HT1080 (cell line): ENCODE measurements at places on chromosomes 1 and 21.

- DNase-seq: no peak
Measured at GRCh38 chr1:31159869-31160611, 79.6 kb downstream of the NKAIN1 start.

- DNase-seq: no peak
Measured at GRCh38 chr1:28973596-28974421, 59.4 kb downstream of the EPB41 start.

GRCh38 chr21:46661211-46661625 lies 25.7 kb downstream of the PRMT2 start:
- peak; percentile 39 for DNase-seq

- no peak for DNase-seq
Measured at GRCh38 chr1:198265073-198265661, 108.4 kb downstream of the NEK7 start.

- no peak for DNase-seq
Measured at GRCh38 chr21:41602531-41602930, 94.6 kb upstream of the TMPRSS2 start.

DNA sequence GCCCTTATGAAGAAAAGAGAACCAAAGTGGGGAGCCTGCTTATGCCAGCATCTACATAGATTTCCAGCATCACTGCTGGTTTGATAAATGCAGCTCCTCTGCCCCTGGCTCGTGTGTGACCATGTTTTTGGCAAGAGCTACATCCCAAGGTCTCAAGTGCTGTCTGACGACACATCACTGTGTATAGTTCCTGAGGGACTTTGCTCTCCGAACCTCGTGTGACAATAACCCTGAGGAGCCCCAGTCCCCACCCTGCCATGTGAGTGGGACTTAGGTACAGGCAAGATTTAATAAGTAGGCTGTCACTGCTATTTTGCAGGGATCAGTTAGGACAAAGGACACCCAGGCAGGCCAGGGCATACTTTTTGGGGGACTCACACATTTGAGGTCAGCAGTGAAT lies 28.8 kb upstream of the RERE start:
- DNase-seq: no peak

GRCh38 chr1:60949154-60949825 lies 133.1 kb upstream of the NFIA start:
- DNase-seq: peak; percentile 39

- DNase-seq: no peak
Measured at GRCh38 chr21:41869771-41870170, 9.4 kb downstream of the PRDM15 start.

GRCh38 chr1:36350659-36351226 lies 27.3 kb upstream of the EVA1B start:
- DNase-seq: peak; percentile 93

GRCh38 chr1:248189026-248189425 lies 8.0 kb upstream of the OR2M3 start:
- DNase-seq: peak; percentile 15

DNA sequence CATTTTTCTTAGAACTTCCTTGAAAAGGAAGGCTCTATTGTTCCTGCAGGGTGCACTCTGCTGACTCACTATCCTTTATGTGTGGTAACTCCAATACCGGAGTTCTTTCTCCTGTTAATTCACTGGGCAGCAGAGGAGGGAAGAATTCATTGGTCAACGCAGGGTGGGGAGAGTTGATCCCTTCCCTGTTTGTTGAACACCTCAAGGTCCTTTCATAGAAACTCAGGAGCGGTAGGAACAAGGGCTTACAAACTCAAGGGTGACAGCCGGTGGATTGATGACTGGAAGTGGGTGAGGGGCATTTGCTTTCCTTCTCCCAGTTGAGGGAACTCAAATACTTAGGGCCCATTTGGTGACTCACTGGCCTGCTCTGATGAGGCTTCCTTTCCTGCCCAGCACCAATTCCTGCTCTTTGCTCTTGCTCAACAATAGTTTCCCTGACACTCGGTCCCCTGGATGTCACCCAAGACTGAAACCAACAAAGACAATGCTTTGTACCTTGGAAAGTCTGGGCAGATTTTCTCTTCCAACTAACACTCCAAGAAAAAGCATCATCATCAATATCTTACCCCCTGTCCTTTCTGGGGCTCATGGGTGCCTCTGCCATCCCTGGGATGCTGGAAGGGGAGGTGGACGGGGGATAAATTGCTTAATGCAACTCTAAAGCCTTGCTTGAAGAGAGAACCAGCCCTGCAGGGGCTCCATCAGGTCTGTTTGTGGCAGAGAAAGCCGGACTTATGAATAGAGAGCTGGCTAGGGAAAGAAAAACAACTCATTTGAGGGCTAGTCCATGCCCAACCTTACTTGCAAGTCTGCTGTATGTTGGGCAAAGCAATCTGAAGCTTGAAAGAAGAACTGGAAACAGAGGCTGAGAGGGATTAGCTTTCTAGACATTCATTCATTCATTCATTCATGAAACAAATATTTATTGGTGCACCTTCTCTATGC lies 9.3 kb downstream of the SLC26A9 start:
- DNase-seq: peak; percentile 95

DNA sequence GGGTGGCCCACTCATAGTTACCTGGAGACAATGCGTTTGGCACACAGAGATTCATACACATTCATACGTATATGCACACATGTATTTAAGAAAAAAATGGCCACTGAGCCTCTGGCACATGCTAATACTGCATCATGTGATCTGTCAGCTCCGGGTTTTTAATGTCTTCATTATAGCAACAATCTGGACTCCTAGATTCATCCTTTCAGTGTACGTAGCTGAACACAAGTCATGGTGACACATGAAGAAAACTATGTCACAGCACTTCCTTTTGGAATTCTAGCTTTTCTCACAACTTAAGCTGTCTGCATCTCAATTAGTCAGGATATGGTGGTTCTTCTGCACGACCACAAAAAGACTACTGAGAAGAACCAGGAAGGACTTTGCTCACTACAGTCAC lies 24.7 kb downstream of the HSF2BP start:
- DNase-seq: peak; percentile 54

DNA sequence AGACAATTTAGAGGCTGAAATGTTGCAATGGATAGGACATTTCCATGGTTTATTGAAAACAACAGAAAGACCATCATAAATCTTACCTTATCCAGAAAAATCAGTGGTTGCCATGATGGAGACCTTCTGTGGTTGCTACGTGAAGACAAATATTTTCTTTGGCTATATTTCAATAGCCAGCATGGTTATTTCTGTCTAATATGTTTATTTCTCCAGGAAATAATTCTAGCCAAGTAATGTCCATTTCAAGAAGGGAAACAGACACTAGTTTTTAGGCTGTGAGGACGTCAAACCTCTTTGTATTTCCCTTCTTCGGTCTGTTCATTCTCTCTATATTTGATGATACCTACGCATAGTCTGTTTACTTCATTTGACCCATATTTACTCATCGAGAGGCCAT lies 49.2 kb upstream of the NFASC start:
- DNase-seq: no peak

DNA sequence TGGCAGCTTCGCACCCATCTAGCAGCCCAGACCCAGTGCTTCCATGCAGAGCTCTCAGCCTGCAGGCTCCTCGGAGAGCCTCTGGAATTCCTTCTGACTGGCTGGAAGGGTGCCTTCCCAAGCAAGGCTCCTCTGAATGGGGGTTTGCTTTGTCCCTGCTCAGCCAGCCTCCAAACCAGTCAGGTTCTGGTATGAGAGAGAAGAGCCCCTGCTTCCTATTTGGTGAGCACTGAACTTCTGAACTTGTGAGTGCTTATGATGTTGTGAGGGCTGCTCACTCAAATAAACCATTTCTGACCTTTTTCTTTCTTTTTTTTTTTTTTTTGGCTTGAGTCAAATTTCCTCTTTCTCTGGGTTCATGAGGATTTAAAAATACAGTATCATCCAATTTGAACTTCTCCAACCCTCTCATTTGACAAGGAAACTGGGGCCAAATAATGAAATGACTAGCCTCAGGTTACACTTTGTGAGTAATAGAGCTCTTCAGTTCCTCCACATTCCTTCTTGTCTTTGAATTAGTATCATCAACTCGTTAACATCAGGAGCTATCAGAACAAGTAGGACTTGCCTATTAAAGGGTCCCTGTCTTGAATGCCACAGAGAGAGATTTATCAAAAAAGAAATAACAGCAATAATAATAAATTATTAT lies 39.6 kb downstream of the GFI1 start:
- peak; percentile 7 for DNase-seq

DNA sequence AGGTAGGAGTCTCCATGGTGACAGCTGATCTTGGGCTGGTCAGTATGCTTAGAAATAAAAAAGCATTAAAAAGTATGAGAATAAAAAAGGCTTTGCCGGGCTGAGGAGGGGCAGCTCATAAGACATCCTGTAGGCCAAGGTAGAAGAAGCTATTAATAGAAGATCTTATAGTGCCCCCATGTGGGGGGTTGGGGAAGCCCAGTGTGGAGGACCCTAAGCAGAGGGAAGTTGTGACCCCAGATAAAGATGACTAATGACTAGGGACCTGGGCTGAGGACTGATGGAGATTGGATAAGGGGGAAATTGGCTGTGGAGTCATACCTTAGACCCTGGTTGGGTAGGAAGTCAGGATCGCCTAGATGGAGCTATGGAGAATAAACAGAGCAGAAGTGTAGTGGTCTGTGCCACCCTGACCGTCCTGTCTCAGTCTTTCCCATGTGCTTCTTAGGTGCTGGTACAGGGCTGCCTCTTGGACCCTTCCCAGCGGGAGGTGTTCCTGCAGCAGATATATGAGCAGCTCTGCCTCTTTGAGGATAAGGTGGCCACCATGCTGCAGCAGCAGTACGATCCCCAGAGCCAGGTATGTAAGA lies 25.0 kb downstream of the SZT2 start:
- DNase-seq: peak; percentile 85

DNA sequence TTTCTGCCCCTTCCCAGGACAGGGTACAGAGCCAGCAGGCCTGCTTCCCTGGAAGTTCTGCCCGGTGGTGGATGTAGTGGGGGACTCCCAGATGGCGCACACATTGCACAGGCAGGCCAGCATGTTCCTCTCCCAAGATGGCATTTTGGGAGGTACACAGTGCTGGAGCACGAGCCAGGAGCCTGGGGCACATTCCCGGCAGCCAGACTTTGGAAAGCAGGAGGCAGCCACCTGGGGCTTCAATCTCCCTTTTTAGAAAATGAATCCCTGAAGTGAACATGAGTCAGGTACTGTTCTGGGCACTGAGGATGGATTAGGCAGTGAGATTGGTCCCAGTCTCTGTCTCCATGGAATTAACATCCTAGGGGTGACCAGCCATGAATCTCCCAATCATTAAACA lies 56.9 kb downstream of the RUNX1 start:
- no peak for DNase-seq

- no peak for DNase-seq
Measured at GRCh38 chr1:14878124-14878523, 275.4 kb upstream of the TMEM51 start.

GRCh38 chr1:1599935-1600860 lies at the start of gene FNDC10:
FNDC10 (minus strand) TSS chr1:1600135; CDS start chr1:1600015, 120 bp downstream.
- no peak for DNase-seq

DNA sequence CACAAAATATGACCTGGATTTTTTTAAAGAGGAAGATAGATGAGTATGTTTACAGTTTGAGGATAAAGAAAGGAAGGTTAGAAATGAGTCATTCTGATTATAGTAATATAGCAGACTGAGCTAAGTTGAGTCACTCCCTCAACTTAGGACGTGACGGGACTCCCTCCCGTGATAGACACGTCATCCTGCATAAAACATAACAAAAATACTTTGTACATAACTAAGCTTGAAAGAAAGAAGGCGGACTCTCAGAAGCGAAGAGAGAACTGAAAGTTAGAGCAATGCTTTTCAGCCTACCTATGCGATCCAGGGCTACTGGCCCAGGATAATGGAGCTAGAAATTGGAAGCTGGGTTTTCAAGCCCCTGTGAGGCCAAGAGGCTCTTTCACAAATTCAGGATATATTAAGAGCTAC lies 53.0 kb upstream of the DESI2 start:
- DNase-seq: peak; percentile 95

GRCh38 chr1:196732526-196732925 lies 42.1 kb upstream of the CFHR3 start:
- no peak for DNase-seq

DNA sequence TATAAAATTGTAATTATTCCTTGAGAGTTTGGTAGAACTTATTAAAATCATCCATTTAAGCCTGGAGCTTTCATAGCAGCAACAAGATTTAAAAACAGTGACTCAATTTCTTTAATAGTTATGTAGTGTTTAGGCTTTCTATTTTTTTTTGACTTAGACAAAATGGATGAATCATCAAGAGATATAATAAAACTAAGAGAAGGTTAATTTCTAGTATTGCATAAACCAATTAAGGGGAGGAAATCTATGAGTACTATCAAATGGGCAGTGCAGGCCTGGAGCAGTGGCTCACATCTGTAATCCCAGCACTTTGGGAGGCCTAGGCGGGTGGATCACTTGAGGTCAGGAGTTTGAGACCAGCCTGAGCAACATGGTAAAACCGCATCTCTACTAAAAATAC lies 416.3 kb upstream of the USP24 start:
- no peak for DNase-seq

- DNase-seq: peak; percentile 56
Measured at GRCh38 chr1:100860397-100860991, 34.1 kb downstream of the EXTL2 start.

- DNase-seq: no peak
Measured at GRCh38 chr1:208381481-208381880, 137.3 kb upstream of the PLXNA2 start.

DNA sequence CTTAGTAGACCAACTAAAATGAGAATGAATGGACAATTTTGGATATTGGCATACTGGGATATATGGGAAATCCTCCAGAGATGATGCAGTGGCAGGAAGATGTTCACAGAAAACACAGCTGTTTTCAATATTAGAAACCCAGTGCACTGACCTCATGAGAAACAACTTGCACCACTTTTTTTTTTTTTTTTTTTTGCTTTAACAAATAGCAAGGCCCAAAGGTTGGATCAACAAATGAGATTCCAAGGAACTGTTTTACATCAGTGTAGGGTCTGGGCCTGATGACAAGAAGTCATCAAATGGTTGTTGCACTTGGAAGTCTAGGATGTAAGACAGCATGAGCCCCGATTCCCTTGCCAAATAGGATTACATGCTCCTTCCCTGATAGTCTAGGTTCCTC lies 110.7 kb downstream of the SLC25A24 start:
- DNase-seq: no peak

DNA sequence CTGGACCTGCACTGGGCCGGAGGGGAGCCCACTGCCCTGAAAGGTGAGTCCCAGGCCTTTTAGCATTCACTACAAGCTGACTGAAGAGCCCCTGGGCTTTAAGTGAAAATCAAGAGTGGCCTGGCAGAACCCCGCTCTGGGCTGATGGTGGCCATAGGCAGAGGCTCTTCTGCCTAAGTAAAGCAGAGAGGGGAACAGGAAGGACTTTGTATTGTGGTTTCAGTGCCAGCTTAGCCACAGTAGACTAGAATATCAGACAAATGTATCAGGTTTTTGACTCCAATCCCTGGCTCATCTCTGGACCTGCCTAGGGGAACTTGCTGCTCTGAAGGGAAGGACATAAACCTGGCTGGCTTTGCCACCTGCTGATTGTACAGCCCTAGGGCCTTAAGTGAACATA lies 10.2 kb upstream of the HENMT1 start:
- DNase-seq: no peak

DNA sequence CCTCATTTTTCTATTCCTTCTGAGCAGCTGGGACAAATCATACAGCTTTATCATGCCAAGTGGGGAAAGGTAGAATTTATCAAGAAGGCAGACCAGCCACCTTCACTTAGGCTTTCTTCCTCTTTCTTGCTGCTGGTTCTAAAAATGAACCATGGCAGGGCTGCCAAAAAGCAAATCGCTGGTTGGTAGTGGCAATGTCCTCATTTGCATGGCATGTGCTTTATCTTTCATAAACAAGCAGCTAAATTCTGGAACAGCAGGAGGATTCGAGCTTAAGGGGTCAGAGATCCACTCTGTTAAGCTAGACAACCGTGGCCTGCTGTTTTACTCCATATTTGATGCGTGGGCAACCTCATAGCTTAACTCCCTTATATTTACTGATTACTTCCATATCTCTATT lies 91.3 kb downstream of the RPE65 start:
- DNase-seq: no peak
